ENCODE measurements at places on chromosomes 5 and 9.

DNA sequence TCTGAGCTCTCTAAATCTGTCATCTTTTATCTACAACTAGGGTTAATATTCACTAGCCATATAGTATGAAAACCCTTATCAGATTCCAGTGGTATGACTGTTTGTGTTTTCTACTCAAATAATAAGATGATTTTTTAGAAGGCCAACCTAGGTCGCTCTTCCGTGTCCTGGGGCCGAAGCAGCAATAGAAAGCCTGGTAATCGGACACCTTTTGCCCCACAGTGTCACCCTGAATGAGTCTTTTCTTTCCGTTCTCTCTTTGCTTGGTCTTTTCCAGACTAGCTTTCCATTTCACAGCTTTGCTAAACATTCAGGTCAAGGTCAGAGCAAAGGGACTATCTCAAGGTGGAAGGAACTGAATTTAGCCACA is 243.3 kb upstream of the ANKRD55 start:
- no peak for DNase-seq

DNA sequence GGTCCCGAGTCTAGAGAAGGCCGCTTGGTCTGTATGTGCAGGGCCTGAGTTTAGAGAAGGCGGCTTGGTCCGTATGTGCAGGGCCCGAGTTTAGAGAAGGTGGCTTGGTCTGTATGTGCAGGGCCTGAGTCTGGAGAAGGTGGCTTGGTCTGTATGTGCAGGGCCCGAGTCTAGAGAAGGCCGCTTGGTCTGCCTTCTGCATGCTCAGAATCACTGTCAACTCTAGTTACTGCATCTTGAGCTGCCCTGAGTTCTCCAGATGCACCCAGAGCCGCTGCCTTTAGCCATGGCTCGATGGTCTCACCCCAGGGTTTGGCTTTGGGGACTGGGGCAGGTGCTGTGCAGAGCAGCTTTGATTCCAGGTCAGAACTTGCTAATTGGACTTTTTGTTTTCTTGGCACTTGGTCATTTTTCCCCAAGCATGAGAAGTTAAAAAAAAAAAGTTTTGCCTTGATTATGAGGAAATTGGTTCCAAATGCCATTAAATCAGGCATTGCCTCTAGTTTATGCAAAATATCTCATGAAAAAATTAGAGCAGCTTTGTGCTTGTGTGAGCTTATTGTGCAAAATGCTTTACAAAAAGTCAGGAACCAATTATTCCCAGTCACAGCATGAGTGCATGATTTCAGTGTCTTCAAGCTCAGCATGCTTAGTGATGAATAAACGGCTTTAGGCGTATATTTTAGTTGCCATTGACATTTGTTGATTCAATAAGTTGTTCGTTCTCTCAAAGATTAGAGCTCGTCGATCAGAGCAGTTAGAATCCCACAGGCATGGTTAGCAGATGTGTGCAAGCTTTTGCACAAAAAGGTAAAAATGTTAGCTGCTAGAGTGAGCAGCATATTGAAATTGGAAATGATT is 25.4 kb upstream of the EXOC3 start:
- DNase-seq: no peak

DNA sequence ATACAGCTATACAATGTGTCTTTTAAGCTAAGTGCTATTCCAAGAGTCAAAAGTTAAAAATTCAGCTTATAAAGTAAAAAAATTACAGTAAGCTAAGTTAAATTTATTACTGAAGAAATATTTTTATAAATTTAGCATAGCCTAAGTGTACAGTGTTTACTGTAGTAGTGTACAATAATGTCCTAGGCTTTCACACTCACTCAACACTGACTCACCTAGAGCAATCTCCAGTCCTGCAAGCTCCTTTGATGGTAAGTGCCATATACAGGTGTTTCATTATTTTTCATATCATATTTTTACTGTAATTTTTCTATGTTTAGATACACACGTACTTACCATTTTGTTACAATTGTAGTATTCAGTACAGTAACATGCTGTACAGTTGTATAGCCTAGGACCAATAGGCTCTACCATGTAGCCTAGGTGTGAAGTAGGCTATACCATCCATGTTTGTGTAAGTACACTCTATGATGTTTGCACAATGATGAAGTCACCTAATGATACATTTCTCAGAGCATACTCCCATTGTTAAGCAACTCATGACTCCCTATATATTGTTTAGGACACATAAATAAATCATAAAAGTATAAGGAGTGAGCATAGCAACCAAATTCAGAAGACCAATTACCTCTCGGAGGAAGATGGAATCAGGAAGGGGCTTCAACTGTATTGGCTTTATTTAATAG is 165.1 kb upstream of the SLC30A5 start:
- DNase-seq: no peak

GRCh38 chr9:74447451-74448193 is 49.5 kb upstream of the RORB start:
- no peak for DNase-seq

- no peak for DNase-seq
Measured at GRCh38 chr9:121945281-121945680, 147.8 kb downstream of the TTLL11 start.

GRCh38 chr5:173998531-173998930 is 9.6 kb downstream of the C5orf47 start:
- no peak for DNase-seq

GRCh38 chr9:120830151-120830550 is 12.6 kb downstream of the PSMD5 start:
- DNase-seq: no peak

DNA sequence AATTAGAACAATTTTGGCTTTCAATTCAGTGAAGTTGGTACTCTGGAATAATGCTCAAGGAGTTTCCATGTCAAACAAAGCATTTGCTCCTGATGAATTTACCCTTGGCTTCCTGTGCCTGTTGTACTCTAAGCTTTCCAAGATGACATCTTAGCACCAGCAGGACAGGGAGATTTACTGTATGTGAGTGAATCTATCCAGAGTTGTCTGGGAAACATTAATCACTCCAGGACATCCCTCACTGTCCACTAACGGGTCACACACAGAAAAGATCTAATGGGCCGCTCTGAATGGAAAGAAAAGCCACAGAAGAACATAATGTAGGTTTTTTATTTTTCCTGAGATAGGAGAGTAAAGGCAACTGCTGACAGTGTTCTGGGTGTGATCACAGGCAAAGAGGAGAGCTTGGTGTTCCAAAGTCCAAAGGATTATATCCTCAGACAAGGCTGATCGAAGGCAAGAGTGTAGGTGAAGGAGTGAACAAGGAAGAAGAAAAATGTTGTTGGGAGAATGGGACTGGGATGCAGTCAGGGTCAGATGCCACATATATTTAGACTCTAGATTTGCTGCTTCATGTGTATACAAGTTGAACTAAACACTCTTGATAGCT is 167.7 kb upstream of the RPS23 start:
- no peak for DNase-seq

DNA sequence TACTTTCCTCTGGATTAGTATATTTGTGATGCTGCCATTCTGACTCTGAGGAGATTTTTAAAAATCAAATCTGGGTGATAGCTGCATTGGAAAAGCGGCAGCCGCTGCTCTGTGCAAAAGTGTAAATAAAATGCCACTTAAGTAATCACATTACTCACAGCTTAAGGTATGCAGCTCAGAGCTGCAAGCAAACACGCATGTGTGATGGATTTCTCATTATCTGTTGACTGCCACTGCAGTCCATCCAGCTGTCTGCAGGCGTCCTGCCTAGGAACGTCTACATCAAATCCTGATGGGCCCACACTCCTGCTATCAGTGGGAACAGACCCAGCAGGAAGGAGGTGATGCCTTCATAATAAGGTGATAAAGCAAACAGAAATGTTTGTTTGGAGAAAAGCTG is 216.9 kb downstream of the SPOCK1 start:
- DNase-seq: no peak

GRCh38 chr9:122236681-122237080 is 7.9 kb upstream of the LHX6 start:
- no peak for DNase-seq

DNA sequence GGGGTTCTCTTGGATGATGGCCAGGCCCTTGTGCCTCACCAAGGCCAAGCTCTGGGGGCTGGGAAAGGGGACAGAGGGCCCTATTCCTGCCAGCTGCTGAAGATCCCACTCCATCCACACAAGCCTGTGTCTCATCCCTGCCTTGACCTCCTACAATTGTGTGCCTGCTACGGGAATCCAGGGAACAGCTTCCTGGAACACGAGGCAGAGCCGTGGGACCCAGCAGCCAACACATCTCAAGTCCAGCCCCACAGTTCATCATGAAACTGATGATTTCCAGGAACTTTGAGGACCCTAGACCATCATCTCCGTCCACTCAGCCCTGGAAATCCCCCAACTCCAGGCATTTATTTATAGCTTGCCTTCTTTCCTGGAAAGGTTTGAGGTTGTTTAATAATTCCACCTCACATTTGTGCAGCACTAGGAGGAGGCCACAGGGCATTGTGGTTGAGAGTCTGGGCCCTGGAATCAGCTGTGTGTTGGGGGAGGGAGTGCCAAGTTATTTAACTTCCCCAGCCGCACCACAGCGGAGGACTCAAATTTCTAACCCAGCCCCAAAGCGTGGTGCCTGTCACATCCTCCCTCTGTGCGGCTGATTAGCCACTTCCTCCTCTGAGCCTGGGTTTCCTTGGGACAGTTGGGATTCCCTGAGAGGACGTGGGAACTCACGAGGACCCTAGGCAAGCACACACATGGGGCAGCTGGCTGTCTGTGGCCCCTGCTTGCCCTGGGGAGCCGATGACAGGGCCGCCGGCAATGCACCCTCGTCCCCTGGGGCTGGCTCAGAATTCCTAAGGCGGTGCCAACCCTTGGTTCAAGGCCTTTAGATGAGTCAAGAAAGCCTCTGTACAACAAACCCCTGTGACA is 58.2 kb upstream of the GGTA1 start:
- no peak for DNase-seq

DNA sequence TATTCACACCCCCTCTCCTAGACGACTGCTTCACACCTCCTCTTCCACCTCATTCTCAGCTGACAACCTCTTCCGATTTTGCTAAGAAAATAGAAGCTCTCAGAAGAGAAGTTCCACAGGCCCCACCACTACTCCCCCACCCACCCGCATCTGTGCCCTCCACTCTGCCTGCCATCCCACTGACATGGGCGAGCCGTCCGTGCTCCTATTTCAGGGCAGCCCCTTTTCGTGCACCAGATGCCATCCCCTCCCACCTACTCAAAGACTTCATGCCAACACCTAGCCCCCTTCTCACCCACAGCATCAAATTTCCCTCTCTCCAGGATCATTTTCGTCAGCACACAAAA is 34.6 kb upstream of the JADE2 start:
- DNase-seq: no peak

- no peak for DNase-seq
Measured at GRCh38 chr9:131732636-131733289, 7.1 kb downstream of the RAPGEF1 start.

DNA sequence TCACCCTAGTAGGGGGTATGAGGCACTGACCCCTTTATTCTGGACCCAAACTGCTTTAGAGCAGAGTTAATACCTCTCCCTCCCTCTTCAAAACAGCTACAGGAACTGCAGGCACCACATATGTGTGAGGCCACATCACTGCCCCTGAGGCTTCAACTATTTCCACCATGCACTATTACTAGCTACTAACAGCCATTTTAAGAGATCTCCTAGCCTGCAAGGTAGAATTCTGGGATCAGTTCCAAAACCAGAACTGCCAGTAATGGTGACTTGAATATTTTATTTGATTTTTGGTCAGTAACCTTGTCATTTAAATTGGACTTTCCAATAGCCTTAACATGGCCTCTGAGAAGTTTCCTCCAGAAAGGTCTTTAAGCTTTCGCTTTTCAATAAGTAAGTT is 55.3 kb upstream of the FSD1L start:
- no peak for DNase-seq

GRCh38 chr9:81729135-81729534 is 39.8 kb upstream of the TLE1 start:
- no peak for DNase-seq

GRCh38 chr9:136087741-136088480 is 7.2 kb downstream of the NACC2 start:
- DNase-seq: no peak

GRCh38 chr5:108528655-108529054 is 146.8 kb upstream of the FBXL17 start:
- no peak for DNase-seq

GRCh38 chr9:35407846-35408245 is 82.1 kb upstream of the RUSC2 start:
- DNase-seq: no peak
